ENCODE measurements at places on chromosomes 3 and 15. TPM values are rescaled to one million over a fixed set of nuclear protein-coding genes. Genes with fewer than 3 reads are reported as not detected.
A peak's percentile ranks its signal among the peaks of the same experiment; 100 is the strongest.

MYRIP gene
- polyA plus RNA-seq: 0.90 TPM

C3orf20 gene
- polyA plus RNA-seq: 0.09 TPM

TMEM266 gene
- polyA plus RNA-seq: 8.0 TPM

MRPL47 gene
- 63.2 TPM for polyA plus RNA-seq

GOLGA6D gene
- not detected for polyA plus RNA-seq

CFAP91 gene
- 0.72 TPM for polyA plus RNA-seq

ILDR1 gene
- polyA plus RNA-seq: not detected

SH2D7 gene
- polyA plus RNA-seq: not detected

ZNF502 gene
- polyA plus RNA-seq: 7.1 TPM

GOLGA8N gene
- polyA plus RNA-seq: 1.1 TPM

DNA sequence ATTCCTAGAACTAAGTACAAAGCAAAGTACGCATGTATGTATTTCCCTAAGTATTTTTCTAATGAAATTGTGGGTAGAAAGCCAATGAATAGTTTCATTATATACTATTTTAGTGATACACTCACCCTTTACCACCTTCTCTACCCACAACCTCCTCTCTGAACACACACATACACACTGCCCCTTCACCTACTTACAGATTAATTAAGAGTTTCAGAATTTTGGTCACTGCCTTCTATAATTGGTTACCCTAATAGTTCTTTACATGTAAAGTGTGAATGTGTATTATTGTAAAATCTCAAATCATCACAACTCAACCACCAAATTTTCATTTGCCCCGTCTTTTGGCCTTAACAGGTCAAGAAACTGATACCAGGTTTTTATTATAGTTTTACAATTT lies 7.2 kb downstream of the PFN2 start:
- no peak for DNase-seq

- DNase-seq: no peak
Measured at GRCh38 chr3:133742351-133743091, 3.7 kb upstream of the TF start.

- DNase-seq: no peak
Measured at GRCh38 chr3:156818273-156818651, 7.9 kb upstream of the LEKR1 start.

DNA sequence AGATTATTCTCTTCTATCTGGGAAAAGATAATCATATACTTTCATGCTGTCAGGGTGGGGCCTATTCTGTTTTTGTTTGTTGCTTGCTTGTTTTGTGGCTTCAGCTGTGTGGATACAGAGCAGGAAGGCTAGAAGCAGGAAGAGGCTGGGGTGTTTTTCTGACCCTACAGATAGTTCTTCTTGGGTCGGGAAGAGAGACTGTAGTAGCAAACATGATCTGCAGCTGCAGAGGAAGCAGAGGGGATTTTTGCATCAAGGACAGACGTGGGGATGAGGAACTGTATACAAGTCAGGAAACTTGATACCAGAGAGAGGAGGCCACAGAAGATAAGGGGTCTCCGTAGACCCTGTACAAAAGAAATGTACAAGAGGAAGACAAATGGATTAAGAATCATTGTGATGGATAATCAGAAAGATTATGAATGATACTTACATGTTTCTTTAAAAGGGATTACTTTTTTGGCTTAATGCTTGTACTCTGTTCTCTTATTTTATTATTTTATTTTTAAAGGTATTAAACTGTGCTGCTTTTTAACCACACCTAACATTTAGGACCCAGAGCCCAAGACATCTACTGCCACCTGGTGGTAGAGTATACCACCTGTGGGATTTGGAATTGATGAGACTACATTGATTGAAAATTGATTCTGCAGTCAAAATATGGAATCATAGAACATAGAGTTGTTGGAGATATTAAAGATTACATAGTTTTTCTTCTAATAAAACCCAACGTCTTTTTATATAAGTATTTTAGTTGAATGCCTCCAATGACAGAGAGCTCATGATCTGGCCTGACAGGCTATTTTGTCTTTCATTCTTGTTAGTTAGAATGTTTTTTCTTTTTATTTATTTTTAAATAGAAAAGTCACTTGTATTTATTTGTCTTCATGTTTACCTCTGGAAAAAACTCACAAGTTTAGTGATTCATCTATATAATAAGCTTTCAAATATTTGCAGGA lies 87.3 kb upstream of the ROPN1 start:
- DNase-seq: no peak

DNA sequence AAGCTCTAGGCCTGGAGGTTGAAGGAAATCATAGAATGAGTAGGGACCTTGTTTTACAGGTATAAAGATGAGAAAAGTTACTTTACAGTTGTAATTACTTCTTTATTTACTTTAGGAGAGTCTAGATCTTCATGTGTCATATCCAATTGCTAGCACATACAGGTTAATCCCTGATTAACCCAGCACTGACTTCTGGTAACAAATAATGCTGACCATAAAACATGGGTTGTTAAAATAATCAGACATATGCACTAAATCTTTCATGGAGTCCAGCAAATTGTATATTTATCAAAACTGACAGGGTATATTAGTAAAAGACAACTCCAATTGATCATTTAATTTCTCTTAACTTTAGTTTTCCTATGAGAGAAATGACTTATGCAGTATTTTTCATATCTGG lies 245.2 kb downstream of the NFKBIZ start:
- no peak for DNase-seq

DNA sequence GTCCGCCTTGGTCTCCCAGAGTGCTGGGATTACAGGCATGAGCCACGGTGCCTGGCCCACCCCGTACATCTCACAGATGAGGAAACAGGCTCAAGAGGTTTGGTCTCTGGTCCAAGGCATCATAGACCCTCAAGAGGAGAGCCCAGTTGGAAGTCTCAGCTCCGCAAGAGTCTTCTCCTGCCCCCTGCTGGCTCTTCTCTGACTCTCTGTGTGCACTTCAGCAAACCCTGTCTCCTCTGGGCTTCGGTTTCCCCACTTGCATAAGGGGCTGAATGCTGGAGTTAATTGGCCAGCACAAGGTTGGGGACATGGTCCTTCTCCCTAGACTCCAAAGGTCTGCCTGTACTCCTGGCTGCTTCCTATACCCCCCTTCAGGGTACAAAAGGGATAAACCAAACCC lies 3.9 kb downstream of the MST1R start:
- no peak for DNase-seq

DNA sequence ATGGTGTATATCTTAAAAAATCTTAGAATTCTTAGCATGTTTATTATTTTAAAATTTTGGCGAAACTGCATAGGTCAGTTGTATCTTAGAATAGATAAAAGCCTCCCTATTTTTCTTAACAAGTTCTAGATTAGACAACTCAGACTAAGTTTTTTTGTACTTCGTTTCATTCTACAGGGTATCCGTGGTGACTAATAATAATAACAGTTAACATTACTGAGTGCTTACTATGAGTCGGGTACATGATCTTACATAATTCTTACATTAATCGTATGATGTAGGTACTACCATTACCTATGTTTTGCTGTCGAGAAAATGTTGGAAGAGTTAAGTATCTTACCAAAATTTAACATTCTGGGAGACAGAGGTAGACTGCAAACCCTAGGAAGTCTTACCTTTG lies 60.7 kb downstream of the UBE2E2 start:
- no peak for DNase-seq

- DNase-seq: no peak
Measured at GRCh38 chr15:28907338-28907960, 21.7 kb downstream of the APBA2 start.

DNA sequence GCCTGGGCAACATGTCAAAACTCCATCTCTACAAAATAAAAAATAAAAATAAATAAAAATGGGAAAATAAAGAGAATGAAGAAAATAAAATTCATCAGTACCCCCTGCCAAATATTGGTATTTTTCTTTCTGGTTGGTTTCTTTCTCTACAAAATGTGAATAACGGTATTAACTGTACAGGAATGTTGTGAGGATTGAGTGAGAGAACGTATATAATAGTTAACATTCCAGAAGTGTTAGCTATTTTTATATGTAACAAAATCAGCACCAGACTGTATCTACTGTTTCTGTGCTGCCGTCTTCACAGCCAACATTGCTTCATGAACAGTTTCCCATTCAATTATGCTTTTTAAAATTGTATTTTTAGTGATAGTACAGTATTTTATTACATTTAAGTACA lies 25.5 kb upstream of the RNU6-1 start:
- DNase-seq: no peak

- peak; percentile 57 for DNase-seq
Measured at GRCh38 chr3:42843713-42844411, 31.8 kb downstream of the CYP8B1 start.

DNA sequence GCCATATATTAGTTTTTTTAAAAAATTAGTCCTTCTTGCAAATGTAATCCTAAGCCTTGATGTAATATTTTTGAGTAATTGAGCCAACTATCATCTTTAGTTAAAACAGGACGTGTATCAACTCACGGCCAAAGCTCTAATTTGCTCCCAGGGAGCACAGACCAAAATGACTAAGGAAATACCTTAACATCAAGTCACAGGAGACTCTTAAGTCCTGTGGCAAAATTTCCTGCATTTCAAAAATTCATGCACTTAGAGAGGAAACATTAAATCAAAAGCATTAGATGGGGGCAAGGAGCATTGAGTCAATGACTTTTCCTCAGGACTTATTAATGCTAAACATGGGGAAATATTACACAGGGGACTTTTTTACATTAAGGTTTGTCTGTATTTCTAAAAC lies 276.0 kb downstream of the MFSD1 start:
- DNase-seq: no peak

- DNase-seq: no peak
Measured at GRCh38 chr15:69648775-69649735, 196.4 kb downstream of the RPLP1 start.

- no peak for DNase-seq
Measured at GRCh38 chr3:64131725-64132469, 93.4 kb downstream of the PRICKLE2 start.

- DNase-seq: no peak
Measured at GRCh38 chr3:194279101-194279500, 72.0 kb downstream of the CPN2 start.

GRCh38 chr15:81199031-81199779 lies 2.5 kb downstream of the IL16 start:
- no peak for DNase-seq

DNA sequence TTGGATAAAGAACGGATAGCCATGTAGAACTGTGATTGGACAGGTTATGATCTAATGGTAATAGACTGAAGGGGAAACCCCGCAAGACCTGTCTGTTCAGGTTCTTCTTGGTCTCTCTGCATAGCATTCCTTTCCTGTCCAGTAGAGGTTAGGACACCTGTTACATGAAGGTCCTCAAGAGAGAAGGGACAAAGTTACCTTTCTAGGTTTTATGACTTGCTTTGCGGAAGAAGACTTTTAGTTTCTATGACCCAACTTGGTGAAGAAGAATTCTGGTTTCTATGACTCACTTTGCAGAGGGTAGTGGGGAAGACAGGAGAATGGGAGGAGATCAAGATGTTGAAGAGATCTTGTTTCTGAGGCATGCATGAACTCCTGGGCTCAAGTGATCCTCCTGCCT lies 97.9 kb upstream of the C3orf80 start:
- DNase-seq: no peak

DNA sequence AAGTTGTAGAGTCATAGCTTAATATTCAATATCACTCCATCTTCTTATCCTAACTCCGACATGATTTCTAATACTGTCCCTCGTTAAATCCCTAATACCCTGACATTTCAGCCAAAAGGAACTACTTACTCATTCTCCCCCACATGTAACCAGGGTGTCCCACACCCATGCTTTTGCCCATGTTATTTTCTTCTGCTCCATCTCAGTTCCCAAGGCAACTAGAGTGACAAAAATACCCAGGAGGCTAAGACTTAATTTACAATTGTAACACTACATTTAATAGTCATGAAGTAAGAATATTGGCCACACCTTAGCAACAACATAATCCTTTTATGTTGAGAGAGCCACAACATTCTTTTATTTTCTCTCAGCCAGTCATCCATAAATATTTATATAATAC lies 248.5 kb upstream of the TGFBR2 start:
- DNase-seq: no peak

GRCh38 chr3:19256313-19256712 lies 108.0 kb downstream of the KCNH8 start:
- DNase-seq: no peak

DNA sequence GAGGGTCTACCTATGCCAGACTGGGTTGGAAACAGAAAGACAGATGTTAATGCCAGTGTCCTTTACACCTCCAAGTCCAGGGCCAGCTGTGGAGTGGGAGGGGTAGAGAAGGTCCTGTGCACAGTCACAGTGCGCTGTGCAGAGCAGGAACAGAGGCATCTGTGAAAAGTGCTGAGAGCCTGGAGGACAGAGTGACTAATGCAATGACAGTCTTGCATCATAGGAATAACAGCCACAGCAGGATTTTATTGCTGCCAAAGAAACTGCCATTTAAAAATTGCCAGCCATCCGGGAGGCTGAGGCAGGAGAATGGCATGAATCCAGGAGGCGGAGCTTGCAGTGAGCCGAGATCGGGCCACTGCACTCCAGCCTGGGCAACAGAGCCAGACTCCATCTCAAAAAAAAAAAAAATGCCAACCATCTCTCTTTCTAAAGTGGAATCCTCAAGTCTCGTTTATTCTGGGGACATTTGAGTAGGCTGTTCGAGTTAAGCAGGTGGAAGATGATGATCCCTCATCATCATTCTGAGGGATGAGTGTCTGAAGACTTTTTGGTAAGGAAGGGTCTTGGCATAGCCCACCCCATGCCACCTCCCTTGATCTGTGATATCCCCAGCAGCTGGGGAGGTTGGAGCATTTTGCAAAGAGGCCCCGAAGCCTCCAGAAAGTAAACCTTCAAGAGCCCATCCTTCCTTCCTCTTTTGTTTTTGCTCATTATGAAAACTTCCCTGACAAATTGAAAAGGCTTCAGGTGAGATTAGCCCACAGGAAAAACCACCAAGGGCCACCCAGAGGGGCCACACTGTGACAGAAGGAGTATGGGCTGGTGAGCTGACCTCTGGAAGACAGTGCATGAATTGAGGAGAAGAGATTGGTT lies 7.7 kb downstream of the CCR2 start:
- DNase-seq: peak; percentile 36

GRCh38 chr3:66800941-66801545 lies 197.1 kb upstream of the KBTBD8 start:
- no peak for DNase-seq

DNA sequence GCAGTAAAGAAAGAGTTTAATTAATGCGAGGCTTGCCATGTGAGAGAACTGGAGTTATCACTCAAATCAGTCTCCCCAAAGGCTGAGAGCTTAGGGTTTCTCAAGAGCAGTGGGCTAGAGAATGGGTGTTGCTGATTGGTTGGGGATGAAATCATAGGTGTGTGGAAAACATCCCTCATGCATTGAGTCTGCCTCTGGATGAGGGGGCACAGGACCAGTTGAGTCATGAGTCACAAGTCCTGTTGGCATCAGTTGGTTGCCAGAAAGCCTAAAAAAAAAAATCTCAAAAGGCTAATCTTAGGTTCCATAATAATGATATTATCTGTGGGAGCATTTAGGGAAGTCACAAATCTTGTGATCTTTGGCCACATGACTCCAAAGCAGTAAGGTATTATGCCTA lies 800.3 kb downstream of the TUSC7 start:
- no peak for DNase-seq

Measured in psoas muscle (tissue), 8 donors.